ENCODE measurements at places on chromosomes 2 and 18.
A peak's percentile ranks its signal among the peaks of the same experiment; 100 is the strongest.

GRCh38 chr18:47677952-47678351 is 252.5 kb downstream of the SMAD2 start:
- no peak for DNase-seq

DNA sequence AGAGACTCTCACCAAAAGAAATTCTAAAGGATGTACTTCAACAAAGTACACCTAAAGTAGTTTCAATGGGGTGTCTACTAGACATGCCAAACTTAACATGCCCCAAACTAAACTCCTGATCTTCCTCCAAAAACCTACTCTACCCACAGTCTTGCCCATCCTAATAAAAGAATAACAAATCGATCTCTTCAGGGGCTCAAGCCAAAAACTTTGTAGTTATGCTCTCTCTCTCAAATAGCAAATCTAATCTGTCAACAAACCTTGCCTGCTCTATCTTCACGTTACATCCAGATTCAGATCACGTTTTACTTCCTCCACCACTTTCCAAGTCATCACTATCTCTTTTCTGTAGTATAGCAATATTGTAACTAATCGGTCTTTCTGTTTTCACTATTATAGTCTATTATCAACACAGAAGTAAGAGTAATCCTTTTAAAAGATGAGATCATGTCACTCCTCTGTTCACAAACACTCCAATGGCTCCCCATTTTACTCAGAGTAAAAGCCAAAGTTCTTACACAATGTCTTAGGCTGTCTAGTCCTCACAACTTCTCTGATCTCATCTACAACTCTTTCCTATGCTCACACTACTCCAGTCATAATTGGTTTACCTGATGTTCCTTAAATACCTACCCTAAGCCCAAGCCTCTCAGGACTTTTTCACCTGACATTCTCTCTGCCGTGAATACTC is 79.9 kb downstream of the THADA start:
- DNase-seq, result no peak

DNA sequence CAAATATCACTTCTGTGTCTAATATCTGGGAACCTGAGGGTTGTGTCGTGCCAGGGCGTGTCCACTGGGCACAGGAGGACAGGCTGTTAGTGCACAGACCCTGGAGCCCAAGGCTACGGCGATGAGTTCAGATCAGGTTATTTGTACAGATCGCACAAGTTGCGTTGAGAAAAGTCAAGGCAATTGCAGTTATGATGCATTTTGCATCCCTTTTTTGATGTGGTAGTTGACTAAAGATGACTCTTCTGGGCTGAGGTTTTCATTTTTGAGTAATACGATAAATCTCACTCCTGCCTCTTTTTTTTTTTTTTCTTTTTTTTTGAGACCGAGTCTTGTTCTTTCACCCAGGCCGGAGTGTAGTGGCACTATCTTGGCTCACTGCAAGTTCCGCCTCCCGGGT is 7.2 kb downstream of the RBFA start:
- no peak for DNase-seq

GRCh38 chr2:160940699-160941098 is 219.5 kb upstream of the TANK start:
- no peak for DNase-seq

- DNase-seq, result no peak
Observed at GRCh38 chr2:202140522-202141252, 67.6 kb downstream of the KIAA2012 start.

- DNase-seq, result peak; percentile 82
Observed at GRCh38 chr2:98880266-98881152, 55.5 kb downstream of the CRACDL start.

DNA sequence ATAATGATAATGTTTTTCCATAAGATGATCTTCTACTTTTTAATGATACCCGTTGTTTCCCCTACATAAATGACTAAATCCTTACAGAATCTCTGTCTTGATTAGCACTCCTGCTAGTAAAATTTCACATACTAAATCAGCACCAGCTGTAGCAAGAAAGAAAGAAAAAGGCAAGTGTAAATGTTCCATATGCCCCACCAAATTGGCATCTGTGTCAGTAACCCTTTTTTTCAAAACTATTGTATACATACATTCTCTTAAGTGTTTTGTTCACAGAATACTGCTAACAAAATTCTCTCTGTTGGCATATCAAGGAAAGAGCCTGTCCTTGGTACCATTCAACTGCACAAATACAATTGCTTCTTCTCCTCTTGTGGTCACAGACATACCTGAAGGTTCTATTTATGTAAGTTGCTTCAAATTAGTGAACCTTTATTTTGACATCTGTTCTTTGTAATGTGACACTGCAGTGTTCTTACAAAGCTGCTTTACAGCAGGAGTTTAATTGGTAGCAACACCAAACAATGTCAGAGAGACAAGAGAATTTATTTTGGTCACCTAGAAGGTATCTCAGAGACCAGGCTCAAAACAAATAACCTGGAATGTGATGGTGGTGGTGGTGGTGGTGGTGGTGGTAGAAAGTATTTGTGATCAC is 641.9 kb downstream of the ZEB2 start:
- DNase-seq, result peak; percentile 66

DNA sequence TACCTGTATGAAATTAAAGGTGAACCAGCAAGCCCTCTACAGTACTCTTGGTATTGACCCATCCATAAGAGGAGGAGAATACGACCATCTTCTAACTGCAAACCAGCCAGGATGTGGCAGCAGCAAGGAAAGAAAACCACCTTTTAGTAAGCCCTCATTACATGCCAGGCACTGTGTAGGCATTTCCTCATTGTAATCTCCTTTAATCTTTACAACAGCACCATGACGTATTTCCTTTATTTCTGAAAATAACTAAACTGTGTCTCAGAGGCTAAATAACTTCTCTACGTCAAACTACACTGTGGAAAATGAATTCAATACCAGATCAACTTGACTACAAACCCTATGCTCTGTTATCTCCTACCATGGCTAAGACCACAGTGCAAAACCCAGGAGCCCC is 18.2 kb downstream of the WDR35 start:
- DNase-seq, result no peak

DNA sequence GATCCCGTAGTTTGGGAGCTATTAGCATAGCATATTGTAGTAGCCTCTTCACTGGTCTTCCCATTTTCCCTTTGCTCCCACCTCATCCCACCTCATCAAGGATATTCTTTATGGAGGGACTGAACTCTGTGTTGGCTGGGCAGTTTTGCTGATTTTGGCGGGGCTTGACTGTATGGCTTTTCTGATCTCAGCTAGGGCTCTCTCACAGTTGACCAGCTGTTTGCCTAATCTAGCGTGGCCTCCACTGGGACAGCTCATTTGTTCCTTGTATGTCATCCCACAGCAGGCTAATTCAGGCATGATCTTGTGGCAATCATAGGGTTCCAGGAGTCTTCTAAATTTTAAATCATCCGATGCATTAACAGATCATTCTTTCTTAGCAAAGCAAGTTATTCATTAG is 30.2 kb upstream of the MTX2 start:
- DNase-seq, result no peak

GRCh38 chr2:79103214-79103613 is 15.4 kb upstream of the REG1B start:
- no peak for DNase-seq

- no peak for DNase-seq
Observed at GRCh38 chr2:110858993-110859701, 126.8 kb downstream of the ACOXL start.

DNA sequence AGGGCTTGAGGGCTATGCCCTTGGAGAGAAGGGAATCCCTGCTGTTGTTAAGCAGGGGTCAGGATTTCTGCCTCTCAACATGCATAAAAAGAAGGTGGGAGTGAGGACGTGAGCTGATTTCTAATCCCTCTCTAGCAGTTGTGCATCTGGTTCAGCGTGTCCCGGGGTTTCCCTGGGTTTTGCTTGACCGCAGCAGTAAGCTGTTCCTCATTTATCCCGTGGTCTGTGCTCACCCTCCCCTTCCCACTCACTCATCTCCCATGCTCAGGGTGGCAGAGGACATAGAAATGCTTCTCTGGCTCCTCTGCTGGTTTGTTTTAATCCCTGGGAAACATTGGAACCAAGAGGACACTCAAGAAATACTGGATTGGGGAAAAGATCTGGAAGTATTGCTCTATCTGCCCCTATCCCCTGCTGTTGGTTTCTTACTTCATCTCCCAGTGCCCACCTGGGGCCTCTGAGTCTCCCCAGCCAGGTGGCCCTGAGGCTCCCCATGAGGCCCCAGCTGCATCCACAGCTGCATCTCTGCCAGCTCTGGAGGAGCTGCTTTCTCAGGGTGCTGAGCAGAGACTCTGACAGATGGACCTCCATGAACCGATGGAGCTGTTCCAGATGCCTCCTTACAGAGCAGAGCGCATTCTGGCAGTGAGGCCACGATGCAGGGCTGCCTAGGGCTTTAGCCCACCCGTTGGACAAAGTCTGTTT is 36.1 kb downstream of the TET3 start:
- DNase-seq, result peak; percentile 78

DNA sequence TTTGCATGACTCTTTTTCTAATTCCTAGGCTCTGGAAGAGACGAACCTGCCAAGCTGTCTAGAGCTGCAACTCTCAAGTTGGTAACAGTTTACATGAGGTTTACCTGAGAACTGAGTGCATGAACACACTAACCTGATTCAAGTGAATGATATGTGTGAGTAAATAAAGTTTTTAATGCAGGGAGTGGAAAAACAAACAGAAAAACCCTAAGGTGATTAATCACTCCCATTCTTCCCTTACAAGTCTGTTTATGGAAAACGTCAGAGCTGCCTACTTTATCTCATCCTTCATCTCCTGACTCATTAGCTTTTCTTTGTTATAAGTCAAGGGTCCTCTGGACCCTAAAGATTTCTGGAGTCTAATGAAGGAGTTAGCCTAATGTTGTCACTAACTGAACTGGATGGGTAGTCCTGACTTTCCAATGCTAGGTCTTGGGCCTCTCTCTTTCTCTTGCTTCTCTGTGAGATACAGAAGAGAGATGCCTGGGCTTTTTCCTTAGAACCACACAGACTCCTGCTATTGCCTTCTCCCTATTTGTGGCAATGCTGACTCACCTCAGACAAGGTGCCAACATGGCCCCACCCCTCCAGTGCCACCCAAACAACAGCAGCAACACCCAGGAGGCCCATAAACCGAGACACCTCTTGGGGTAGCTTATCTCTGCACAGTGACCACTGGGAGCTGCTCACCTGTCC is 952.4 kb downstream of the EPHA4 start:
- no peak for DNase-seq

GRCh38 chr2:145598434-145598833 is 1078.5 kb upstream of the ZEB2 start:
- no peak for DNase-seq

DNA sequence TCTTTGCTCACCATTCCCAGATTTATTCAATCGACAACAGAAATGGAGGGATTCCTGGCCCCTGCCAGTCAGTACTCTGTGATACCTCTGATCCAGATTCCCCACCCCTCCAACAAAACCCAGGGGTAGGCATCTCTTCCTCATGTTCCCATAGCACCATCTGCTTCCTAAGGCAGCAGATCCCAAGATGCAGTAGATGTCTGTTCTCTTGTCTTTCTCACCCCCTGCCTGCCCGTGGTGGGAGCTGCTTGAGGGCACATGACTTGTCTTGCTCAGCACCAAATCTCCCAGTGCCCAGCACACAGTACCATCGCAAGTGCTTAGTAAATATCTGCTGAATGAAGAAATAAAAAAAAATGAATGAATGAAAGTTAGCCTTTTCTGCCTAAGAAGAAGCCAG is 98.2 kb downstream of the ZBTB7C start:
- DNase-seq, result peak; percentile 69

- no peak for DNase-seq
Observed at GRCh38 chr2:120516679-120517314, 170.9 kb downstream of the INHBB start.

- DNase-seq, result peak; percentile 76
Observed at GRCh38 chr2:209772290-209772685, 656 bp downstream of the UNC80 start.

- DNase-seq, result peak; percentile 86
Observed at GRCh38 chr2:64988420-64989125, 626 bp upstream of the SLC1A4 start.

- DNase-seq, result no peak
Observed at GRCh38 chr2:120629241-120629895, 106.3 kb upstream of the GLI2 start.

DNA sequence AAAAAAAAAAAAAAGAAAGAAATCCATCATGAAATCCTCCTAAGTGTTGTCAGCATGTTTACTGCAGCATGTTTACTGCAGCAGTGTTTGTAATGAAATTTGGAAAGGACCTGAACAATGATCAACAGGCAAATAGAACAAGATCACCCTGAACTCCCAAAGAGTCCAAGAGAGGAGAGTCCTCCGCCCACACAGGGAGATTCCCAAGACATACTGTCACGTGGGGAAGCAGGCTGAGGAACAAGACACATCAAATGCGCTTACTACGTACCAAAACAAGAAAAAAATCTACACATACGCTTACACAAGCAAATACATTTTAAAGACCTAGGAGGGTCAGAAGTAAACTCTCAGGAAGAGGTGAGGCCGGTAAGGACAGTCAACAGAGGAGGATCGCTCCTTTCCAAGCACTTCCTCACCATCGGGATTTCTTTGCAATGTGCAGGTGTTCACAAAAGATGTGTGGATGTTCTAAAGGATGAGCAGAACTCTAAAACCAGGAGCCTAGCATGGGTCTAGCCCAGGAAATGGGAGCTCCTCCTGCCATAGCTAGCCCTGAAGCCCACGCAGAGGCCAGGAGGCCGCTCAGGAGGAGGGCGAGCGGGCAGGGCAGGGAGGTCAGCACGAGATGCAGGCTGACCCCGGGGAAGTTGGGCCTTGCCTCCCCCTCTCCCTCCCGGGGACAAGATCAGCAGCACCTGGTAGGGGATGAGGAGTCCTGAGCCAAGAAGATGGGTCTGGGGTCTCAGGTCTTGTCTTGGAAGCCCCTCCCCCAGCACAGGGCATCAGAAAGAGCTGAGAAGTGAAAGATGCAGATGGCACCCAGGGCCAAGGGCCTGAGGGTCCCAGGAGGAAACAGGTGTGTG is 66.4 kb downstream of the ZNF516 start:
- no peak for DNase-seq

GRCh38 chr2:121330921-121331320 is 45.9 kb upstream of the TFCP2L1 start:
- no peak for DNase-seq

DNA sequence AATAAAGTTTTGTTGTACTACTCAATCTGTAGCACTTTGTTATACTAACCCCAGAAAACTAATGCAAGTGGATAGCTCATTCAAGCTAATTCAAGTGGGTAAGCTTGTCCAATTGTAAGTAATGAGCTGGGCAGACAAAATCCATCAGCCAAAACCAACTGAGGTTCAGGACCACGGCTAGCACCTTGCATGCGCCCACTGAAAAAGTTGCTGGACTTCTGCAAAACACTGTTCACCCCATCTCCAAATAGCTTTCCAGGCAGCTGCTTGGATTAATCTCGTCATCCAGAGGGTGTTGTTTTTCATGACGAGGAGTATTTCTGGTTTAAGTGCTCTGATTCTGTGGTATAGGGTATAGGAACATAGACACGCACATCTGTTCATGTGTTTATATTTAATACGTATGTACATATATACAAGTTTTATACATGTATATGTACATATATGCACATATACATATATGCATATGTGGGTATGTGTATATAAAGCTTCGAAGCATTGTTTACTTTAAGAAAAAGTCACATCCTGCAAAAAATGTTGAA is 307.5 kb downstream of the GALR1 start:
- no peak for DNase-seq

GRCh38 chr2:96399342-96400048 is 63.9 kb downstream of the NCAPH start:
- no peak for DNase-seq

GRCh38 chr2:241188361-241189092 is at the start of gene ANO7:
ANO7 (plus strand) TSS chr2:241188677; CDS start chr2:241190064, 1,387 bp downstream.
- DNase-seq, result no peak

All from NCI-H524 (cell line).